ENCODE measurements at places on chromosomes 2 and 18. TPM values are rescaled to one million over a fixed set of nuclear protein-coding genes. Genes with fewer than 3 reads are reported as not detected.

KLHL14 gene
- total RNA-seq: 0.50 TPM

DES gene
- 23,535 TPM for total RNA-seq

CD8A gene
- total RNA-seq: 0.83 TPM

IL1RL1 gene
- total RNA-seq: 20.2 TPM

LIMS2 gene
- total RNA-seq: 342 TPM

PELI1 gene
- total RNA-seq: 21.9 TPM

LYPD1 gene
- total RNA-seq: 5.4 TPM

HOXD1 gene
- total RNA-seq: 0.34 TPM

TSN gene
- total RNA-seq: 25.2 TPM
